ENCODE measurements at places on chromosomes 7 and 10.

GRCh38 chr7:133545618-133546017 lies 292.7 kb downstream of the EXOC4 start:
- DNase-seq = no peak

DNA sequence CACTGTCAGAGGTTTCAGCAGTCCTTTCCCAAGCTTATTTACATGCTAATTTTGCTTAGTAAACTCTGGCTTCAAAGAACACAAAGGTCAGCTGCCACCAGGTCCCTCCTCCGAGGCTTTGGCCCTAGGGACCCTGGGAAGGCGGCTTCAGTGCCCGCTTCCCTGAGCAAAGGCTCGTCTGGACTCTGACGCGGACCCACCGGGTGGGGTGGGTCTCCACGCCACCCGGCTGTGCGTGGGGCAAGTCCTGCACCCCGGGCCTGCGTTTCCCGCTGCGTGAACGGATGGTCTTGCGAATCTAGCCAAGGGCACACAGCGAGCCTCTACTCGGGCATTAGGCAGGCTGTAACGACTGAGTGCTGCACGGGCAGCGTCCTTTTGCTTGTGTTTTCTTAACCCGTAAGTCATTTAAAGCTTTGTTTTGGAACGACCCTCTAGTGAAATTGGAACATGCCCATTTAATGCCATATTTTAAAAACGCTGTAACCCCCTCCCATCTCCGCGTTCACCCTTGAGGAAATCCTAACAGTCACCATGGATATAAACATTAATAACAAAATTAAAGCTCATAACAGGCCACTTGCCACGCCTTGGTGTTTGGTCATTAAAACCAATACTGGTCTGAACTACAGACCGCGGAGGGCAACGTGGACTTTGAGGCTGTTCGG lies 828 bp downstream of the BNIP3 start:
- no peak for DNase-seq

GRCh38 chr10:124949543-124949942 lies 7.6 kb downstream of the ZRANB1 start:
- no peak for DNase-seq

DNA sequence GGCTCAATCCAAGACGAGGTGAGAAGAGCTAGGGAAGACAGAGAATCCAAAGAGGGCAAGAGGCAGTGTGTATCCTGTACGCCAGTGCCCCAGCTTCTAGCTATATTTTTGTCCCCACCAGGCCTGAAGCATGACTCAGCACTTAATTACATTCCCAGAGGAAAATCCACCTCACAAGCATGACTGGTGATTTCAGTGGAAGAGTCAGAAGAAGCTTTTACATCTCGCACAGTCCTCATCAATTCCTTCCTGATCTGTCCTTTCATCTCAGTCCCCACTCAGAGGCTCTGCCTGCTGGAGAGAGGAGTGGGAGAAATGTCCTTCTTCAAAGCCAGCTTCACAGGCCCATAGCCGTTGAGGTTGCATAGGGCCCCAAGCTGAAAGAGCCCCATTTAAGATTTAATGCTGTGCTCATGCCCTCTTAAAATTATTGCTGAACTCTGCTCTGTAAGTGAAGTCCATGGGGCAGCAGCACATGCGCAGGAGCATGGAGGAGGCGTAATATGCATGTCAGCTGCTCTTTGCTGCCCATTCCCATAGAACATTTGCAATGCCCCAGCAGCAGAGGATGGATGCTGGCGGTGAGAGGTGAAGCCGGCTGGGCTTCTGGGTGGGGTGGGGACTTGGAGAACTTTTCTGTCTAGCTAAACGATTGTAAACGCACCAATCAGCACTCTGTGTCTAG lies 39.0 kb upstream of the AOAH start:
- DNase-seq = no peak

DNA sequence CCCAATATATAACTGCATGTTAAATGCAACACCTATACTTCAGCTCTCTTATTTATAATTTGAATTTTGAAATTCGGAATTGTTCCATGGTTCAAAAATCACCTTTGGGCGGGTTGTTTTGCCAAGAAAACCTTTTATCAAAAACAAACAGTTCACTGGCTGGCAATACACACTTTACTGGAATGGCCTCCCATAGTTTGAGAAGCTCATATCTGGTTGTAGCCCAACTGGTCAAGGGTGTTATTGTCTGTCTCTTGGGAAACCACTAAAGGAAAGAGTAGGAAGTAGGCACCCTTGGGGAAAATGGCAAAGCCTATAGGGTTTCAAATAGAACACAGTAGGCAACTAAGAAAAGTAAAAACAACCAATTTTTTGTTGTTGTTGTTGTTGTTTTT lies 117.9 kb downstream of the HIPK2 start:
- no peak for DNase-seq
